ENCODE measurements at places on chromosomes 2 and 18. TPM values are rescaled to one million over a fixed set of nuclear protein-coding genes. Genes with fewer than 3 reads are reported as not detected.
A peak's percentile ranks its signal among the peaks of the same experiment; 100 is the strongest.

Gene GBX2
- total RNA-seq = not detected

Gene CCL20
- total RNA-seq = 57.2 TPM

Gene LHCGR
- total RNA-seq = 0.22 TPM

Gene ITGB1BP1
- 35.7 TPM for total RNA-seq

Gene AGPS
- 24.1 TPM for total RNA-seq

Gene APCDD1
- 16.5 TPM for total RNA-seq

Gene C2orf80
- total RNA-seq = not detected

Gene CELF4
- not detected for total RNA-seq

Gene DCDC2C
- total RNA-seq = not detected

Gene LBX2
- total RNA-seq = not detected

GRCh38 chr18:46260879-46261143, 156.6 kb downstream of the HAUS1 start:
- DNase-seq = no peak

DNA sequence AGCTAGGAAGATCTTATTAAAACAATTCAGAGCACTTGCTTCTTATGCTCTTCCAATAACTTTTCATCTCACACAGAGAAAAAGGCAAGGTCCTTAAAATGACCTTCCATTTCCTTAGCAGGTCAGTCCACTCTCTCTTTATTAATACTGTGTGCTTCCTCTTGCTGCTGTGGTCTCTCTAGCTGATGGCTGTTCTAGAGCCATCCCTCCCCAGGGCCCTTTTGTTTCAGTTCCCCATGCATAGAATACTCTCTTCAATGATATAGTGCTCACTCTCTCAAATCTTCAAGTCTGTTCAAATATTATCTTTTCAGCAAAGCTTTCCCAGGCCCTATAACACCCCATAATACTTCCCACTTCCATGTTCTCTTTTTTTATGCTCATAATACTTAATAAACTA, 469.3 kb downstream of the METTL4 start:
- no peak for DNase-seq

GRCh38 chr2:64819774-64820688, 166.3 kb upstream of the SERTAD2 start:
- DNase-seq = no peak

DNA sequence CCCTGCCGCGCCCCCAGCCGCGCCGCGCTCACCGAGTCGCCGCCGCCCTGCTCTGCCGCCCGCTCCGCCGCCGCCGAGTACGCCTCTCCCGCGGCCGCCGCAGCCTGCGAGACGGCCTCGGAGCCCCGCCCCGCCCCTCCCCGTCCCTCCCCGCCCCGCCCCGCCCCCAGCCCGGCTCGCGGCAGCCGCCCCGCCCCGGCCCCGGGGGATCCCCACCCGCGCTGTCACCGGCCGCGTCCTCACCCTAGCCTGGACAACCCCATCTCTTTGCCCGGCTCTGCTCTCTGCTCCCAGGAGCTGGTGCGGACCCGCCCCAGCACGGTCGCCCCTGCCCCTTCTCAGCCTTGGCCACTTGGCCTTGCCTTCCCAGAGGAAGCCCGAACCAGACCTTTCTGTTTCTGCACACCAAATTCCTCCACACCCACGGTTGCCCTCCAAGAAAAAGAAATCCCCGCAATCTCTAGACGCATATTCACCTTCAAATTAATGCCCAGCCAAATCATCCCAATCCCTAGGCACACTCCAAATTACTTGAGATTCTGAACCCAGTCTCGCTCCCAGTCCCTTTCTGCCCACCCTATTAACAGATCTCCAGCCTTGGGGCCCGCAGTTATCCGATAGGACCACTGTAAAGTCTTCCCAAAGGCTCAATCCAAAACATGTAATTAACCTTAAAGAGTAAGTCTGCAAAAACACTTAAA, at the start of gene CYRIA:
CYRIA (minus strand) TSS at position 87 of the 701 bp plus-strand sequence. CDS start 77,715 bp downstream, outside the sequence.
- no peak for DNase-seq

DNA sequence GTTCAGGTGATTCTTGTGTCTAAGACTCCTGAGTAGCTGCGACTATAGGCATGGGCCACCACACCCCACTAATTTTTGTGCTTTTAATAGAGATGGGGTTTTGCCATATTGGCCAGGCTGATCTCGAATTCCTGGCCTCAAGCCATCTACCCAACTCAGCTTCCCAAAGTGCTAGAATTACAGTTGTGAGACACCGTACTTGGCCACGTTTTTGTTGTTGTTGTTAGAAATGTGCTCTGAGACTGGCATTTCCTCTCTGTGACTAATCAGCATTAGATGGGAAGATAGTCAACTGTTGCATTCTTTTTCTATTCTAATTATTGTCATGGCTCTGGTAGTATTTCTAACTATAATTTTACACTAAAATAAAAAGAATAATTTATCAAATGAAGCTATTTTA, 191.7 kb downstream of the CAMKMT start:
- no peak for DNase-seq

DNA sequence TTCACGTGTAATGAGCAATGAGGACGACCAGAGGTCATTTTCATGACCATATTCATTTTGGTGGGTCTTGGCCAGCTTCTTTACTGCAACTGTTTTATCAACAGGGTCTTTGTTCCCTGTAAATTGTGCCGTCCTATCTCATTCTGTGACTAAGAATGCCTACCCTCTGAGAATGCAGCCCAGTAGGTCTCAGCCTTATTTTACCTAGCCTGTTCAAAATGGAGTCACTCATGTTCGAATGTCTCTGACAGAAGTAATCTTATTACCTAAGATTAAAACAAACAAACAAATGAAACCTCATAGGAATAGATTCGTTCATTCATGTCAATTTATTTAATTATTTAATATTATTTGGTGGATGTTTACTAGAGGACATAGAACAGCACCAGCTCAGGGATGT, 714.8 kb downstream of the ADCYAP1 start:
- no peak for DNase-seq

GRCh38 chr2:63740943-63741342, 100.8 kb upstream of the UGP2 start:
- DNase-seq = no peak

GRCh38 chr2:16332681-16333557, 332.7 kb downstream of the CYRIA start:
- no peak for DNase-seq

GRCh38 chr2:200086911-200087310, 131.5 kb downstream of the MAIP1 start:
- no peak for DNase-seq

GRCh38 chr2:121086450-121086849, 198.6 kb downstream of the TFCP2L1 start:
- DNase-seq = no peak

DNA sequence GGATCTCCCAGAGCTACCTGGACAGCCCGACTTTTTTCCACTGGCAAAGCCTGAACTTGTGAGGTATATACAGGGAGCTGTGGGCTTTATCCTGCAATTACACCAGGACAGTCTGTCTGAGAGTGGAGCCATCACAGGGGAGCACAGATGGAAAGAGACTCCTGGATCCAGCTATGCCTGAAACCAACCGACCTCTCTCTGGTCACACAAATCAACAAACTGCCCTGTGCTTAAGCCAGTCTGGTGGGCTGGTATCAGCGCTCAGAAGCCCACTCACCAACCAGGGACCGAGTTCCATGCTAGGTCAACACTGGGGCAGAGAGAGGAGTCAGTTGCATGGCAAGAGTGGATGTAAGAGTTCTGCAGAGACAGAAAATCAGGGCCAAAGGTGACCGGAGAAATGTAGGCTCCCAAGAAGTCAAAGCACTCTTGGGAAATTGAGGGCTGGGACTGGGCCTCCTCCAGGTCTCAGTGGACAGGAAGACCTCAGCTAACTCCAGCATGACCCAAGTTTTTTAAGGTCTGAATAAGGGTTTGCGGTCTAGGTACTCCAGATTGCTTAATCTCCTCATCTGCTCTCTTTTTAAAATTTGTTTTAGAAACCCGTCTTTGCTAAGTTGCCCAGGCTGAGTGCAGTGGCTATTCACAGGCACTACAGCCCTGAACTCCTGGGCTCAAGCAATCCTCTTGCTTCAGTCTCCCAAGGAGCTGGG, 3.8 kb upstream of the BOK start:
- DNase-seq = no peak

- DNase-seq = no peak
These were observed 173.5 kb downstream of the ALK start for GRCh38 chr2:29747786-29748470.

GRCh38 chr18:23263551-23264235, 128.4 kb downstream of the CABLES1 start:
- no peak for DNase-seq

- DNase-seq = no peak
These were observed 98.6 kb downstream of the CPO start for GRCh38 chr2:207037896-207038295.

- DNase-seq = peak; percentile 1
These were observed at the start of gene ADGRF3 for GRCh38 chr2:26346454-26347053. Gene ADGRF3 (minus strand): TSS chr2:26346789. CDS start chr2:26346234, 555 bp downstream.

DNA sequence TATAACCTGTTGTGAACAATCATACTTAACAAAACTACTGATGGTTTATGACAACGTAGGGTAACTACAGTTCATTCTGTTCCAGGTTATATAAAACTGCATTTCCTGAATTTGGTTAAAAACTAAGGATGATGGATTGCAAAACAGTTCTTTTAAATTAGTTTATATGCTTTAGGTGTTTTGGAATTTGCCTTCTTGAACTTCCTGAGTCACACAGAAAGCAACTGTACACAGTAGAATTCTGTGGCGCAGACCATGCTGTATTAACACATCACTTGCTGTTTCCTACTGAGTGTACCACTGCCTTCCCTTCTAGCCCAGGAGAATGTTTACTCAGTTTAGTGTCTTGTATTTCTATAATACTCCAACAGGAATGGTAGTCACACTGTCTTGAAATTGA, 19.4 kb downstream of the ITGB1BP1 start:
- no peak for DNase-seq

DNA sequence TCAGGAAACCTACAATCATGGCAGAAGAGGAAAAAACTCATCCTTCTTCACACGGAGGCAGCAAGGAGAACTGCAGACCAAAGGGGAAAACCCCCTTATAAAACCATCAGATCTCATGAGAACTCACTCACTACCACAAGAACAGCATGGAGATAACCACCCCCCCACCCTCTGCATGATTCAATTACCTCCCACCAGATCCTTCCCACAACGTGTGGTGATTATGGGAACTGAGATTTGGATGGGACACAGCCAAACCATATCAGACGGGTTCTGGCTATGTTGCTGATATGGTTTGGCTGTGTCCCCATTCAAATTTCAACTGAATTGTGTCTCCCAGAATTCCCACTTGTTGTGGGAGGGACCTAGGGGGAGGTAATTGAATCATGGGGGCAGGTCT, 28.7 kb upstream of the CCDC150 start:
- no peak for DNase-seq

DNA sequence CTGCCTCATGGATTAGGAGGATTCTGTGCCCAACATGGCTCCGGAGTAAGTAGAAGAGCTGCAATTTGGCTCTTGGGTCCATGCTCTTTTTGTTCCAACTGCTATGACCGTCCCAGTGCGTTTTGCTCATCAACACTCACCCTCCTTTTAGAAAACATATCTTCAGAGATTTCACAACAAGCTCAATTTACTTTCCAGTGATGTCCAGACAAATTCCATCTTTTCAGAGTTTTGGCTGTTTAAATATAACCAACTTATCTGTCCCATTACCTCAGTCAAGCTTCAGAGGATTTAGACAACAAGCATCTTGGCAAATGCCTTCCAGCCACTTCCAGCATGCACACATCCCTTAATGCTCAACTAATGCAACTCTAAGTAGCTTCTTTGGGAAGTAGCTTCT, 6.9 kb upstream of the SLC14A2 start:
- DNase-seq = no peak

DNA sequence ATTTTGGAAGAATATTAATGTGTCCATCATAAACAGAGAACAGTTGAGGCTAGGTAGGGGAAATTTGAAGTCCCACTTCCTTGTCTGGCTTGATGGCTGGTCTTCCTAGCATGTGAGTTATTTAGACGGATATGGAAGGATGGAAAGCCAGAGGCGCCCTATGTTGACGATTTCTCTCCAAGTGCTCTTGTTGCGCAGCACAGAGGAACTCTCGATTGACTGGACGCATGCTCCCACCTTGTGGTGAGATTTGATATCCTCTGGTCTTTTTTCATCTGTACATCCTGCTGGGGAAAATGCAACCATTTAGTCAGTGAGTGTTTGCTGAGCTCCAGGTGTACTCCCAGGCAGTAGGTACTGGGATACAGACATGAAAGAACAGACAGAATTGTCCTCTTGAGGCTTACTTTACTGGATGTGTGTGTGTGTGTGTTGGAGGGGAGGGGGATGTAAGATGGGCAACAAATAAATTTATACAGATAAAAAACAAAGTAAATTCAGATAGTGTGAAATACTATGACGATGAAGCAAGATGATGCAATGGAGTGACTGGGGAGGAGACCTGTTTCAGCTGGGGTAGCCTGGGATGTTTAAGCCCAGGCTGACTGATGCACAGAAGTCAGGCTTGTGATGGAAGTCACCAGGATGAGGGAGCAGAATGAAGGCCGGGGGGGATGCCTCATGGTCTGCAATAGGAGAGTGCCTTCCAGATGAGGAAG, 137.2 kb downstream of the TRIM43 start:
- DNase-seq = no peak

DNA sequence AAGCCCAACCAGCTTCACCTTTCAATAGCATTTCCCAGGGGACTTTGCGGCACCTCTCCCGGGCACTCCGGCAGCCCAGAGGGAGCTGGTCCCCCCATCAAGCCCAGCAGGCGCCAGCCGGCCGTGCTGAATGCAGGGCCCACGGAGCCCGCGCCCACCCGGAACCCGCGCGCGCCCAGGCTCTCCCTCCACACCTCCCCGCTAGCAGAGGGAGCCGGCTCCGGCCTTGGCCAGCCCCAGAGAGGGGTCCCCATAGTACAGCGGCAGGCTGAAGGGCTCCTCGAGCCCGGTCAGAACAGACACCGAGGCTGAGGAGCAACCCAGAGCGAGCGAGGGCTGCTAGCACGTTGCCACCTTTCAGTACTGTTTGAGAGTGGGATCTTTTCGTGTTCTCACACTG, 300.8 kb downstream of the DSEL start:
- no peak for DNase-seq

- no peak for DNase-seq
These were observed 138.8 kb upstream of the ID2 start for GRCh38 chr2:8543060-8543382.

DNA sequence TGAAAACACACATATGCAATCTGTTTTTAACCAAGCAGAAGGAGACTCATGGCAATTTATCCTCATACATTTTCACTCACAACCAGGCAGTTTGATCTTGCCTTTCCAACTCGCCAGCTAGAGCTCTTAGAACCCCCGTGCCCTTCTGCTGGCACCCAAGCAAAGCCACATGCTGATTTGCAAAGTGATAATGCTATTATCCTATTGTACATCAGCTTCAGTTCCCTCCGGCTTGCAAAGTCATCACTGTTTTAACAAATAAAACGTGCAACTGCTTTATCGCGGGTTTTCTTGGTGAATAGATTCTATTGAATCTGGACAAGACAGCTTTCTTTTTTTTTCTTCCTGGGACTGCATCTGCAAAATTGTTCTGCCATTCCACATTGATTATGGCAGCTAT, 314.6 kb downstream of the LNPK start:
- DNase-seq = no peak

DNA sequence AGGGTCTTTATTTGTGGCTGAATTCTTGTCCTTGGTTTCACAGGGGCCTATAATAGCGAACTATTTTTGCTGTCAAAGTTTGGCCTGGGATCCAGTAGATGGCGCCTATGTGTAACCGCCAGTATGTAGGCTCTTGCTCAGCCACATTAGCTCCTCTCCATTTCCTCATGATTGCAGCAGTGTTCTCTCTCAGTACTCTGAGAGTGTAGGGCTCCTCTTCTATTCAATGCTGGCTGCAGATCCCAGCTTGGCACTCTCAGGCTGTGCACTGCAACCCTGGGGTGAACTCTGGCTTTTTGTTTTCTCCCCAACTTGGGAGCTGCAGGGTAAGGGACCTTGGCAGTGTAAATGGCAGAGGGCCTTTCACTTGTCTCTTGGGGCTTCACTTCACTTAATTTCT, 344.6 kb upstream of the CHAC2 start:
- DNase-seq = no peak

All from esophagus squamous epithelium (tissue), 5 donors.